ENCODE measurements at places on chromosomes 12 and 14.

GRCh38 chr12:2284321-2284813 is 231.6 kb downstream of the CACNA1C start:
- no peak for DNase-seq

GRCh38 chr14:61699027-61699426 is 3.7 kb downstream of the HIF1A start:
- no peak for DNase-seq

DNA sequence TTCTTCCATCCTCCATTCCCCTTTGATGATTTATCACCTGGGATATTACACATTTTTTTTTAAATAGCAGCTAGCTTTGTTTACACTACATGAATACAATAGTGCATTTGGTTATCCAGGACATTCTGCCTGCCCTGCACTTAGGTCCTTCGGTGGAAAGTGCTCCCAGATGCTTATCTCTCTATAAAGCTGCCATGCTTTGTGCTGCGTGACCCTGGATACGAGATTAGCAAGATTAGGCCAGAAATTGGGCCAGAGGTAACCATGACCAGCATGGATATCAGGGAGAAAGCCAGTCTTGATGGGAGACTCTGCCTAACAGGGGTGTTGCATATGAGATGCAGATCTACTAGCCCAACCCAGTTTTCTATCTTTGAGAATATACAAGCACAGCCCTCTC is 12.1 kb upstream of the KRT83 start:
- no peak for DNase-seq

- DNase-seq: no peak
Measured at GRCh38 chr12:83996671-83997070, 915.9 kb downstream of the SLC6A15 start.

- DNase-seq: no peak
Measured at GRCh38 chr12:123045678-123046077, 65.2 kb downstream of the ARL6IP4 start.

DNA sequence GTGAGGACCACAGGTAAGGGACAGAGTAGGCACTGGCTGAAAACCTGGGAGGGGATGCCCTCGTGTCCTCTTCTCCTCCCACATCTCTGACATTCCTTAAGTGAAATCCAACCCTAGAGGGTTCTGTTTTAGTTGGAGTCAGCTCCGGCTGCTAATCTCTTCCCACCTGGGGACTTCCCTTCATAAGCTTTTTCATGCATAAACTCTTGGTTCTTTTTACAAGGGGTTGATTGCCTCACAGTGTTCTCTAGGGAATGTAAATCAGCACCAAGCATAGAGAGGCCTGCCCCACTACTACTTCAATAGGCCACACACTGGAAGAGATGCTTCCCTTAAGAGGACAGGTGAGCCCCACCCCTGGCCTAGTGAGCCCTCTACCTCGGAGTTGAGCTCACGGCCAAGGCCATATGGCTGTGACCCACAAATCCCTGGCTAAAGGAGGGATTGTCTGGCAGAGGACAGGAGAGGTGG is 3.2 kb upstream of the SYNDIG1L start:
- no peak for DNase-seq

GRCh38 chr14:104681689-104682074 is 7.7 kb upstream of the INF2 start:
- DNase-seq: peak; percentile 40

- DNase-seq: no peak
Measured at GRCh38 chr12:92619730-92620684, 82.8 kb upstream of the PLEKHG7 start.

GRCh38 chr14:29348504-29348903 is 579.1 kb downstream of the PRKD1 start:
- DNase-seq: no peak

- no peak for DNase-seq
Measured at GRCh38 chr14:51224551-51224950, 15.5 kb upstream of the TMX1 start.

- no peak for DNase-seq
Measured at GRCh38 chr12:119225454-119225853, 46.7 kb downstream of the HSPB8 start.

GRCh38 chr14:63392236-63392635 is 73.5 kb upstream of the GPHB5 start:
- DNase-seq: no peak

- no peak for DNase-seq
Measured at GRCh38 chr14:26867171-26867757, 269.4 kb upstream of the NOVA1 start.

- no peak for DNase-seq
Measured at GRCh38 chr12:1916371-1917171, 1.9 kb downstream of the CACNA2D4 start.

- DNase-seq: no peak
Measured at GRCh38 chr14:106346084-106346483, 819.7 kb downstream of the TMEM121 start.

DNA sequence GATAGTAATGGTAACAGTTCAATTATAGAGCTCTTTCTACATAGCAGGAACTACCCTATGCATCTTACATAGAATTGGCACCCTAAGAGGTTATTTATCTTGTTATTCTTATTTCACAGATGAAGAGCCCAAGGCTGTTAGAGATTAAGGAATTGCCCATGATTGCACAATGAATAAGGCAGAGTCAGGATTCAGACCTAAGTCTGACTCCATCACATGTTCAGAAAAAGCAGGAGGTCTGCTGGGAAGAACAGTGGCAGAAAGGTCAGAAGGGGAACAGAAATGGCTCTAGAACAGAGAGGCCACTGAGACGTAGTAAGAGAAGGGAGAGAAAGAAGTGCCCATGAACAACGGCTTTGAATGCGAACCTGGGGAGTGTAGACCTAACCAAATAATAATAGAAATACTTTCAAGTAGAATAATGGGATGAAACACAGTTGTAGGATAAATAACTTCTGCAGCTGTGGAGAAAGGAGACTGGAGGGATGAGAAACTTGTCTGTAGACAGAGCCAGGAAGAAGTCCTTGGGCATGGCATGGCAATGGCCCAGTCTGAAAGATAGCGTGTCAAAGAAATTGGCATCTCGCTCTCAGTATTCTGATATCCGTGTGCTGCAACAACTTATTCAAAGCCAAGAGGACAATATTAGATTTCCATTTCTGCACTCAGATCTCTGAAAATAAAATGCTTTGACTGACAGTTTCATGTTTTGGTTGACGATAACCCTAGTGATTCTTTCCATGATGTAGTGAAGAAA is 17.6 kb downstream of the MYBPC1 start:
- DNase-seq: no peak

DNA sequence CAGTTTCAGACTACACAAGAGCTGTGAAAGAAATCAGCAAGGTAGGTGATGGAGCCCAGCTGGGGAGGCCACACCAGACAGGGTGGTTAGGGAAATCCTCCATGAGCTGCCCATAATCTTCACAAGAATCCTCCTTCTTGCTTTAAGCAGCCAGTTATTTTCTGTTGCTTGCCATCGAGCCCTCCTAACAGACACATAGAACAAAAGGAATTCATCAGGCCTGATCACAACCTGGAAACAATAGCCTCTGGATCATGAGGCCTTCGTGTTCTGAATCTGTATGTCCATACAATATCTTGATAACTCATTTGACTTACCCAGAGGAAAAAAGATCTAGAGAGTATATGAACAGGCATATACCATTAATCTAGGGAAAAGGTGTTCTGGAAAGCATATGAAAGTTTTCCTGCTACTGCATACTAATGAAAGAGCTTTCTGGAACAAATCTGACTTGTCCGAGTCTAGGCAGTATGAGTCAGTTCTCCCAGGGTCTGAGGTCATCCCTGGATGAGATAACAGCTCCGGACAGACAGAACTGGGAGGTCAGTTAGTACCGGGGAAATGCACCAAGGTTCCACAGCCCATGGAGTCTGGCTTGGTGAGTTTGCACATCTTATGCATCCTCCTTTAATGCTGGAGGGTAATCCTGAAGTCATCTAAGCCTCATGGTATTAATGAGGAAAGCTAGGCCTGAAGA is 52.8 kb upstream of the ELK3 start:
- no peak for DNase-seq
